Transverse colon (tissue), 4 donors: ENCODE measurements at places on chromosomes 12 and 14. TPM values are rescaled to one million over a fixed set of nuclear protein-coding genes. Genes with fewer than 3 reads are reported as not detected.

VAMP1 gene
- 15.3 TPM for total RNA-seq

RPGRIP1 gene
- not detected for total RNA-seq

CMKLR1 gene
- total RNA-seq = 4.3 TPM

TMEM233 gene
- total RNA-seq = not detected

STRAP gene
- 78.6 TPM for total RNA-seq

KIF26A gene
- 6.0 TPM for total RNA-seq

ARHGAP9 gene
- 27.3 TPM for total RNA-seq

ADCY4 gene
- total RNA-seq = 7.9 TPM

TGFB3 gene
- total RNA-seq = 4.4 TPM

GYS2 gene
- not detected for total RNA-seq

REP15 gene
- total RNA-seq = 38.3 TPM

SYCP3 gene
- 0.16 TPM for total RNA-seq

STON2 gene
- total RNA-seq = 19.4 TPM

ADCK1 gene
- 8.4 TPM for total RNA-seq

HVCN1 gene
- total RNA-seq = not detected

OAS3 gene
- 17.6 TPM for total RNA-seq

KRT5 gene
- not detected for total RNA-seq

NUDT14 gene
- total RNA-seq = 27.5 TPM

KERA gene
- total RNA-seq = not detected

PTHLH gene
- not detected for total RNA-seq

SPIC gene
- not detected for total RNA-seq
